ENCODE measurements at places on chromosomes 6 and 20.

DNA sequence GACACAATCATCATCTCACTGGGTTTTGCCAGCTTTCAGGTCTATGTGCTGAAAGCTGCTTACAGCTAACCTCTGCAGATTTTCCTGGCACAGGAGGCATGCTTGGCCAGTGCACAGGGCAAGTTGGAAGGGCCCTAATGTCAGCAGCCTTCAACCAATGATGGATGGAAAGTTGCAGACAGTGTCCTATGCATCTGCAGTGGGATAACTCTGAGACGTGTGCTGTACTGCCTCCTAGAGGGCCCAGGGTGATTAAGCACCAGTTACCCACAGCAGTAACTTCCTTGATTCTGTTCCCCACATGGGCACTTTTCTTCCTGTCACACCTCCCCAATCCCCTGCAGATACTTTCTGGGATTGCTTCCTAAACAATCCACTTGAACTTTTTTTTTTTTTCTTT, 38.6 kb downstream of the OVOL2 start:
- DNase-seq, result peak; percentile 48

- DNase-seq, result no peak
Observed at GRCh38 chr6:122995921-122996793, at the start of gene CLVS2. Gene CLVS2 (plus strand): TSS chr6:122996235. CDS start chr6:122997778, 1,543 bp downstream.

DNA sequence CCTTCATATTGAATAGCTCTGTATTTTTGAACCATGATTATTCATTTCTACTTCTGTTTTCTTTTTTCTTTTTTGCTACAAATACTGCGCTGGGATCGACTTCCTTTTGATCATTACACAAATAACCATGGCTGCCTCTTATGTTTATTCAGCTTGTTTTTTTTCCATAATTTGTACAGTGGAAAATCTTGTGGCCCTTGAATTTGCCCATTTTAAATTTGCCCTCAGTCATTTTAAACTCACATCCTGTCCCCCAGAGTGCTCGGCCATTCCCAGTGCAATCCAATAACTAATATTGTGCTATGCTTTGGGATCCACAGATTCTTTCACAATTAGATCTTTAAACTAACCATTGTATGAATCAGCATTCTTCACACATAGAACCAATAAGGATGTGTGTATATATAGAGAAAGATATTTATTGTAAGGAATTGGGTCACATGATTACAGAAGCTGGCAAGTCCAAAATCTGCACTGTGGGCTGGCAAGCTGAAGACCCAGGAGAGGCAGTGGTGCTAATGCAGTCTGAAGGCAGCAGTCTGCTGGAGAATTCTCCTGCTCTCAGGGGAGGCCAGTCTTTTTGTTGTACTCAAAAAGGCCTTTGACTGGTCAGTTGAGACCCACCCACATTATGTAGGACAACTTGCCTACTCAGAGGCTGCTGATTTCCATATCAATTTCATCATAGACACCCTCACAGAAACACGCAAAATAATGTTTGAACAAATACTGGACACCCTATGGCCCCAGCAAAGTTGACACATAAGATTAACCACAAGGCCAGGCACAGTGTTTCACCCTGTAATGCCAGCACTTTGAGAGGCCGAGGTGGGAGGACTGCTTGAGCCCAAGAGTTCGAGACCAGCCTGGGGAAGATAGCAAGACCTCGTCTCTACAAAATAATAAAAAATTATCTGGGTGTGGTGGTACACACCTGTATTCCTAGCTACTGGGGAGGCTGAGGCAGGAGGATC, 147.1 kb downstream of the MTHFD1L start:
- no peak for DNase-seq

GRCh38 chr6:3144571-3144970, 12.8 kb downstream of the TUBB2A start:
- DNase-seq, result no peak

DNA sequence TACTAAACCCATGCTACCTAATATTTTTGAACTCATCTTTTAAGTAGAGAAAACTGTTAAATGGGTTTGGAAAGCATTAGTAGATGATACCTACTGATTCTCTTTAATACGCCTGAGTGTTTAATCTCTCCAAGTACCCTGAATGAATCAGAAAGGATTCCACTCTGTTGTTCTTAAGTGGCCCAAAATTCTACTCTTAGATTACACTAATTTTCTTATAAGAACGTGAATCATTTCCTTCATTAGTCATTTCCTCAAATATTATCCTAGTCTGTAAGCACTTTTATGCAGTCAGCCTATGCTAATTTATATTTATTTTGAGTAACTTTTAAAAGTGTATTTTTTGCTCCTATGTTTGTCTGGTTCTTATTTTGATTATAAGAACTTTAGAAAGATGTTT, 380.0 kb downstream of the BTBD9 start:
- DNase-seq, result peak; percentile 56

Measured in common myeloid progenitor, CD34-positive (primary cell).